Right renal pelvis (tissue), 4 donors: ENCODE measurements at places on chromosomes 4 and X. TPM values are rescaled to one million over a fixed set of nuclear protein-coding genes. Genes with fewer than 3 reads are reported as not detected.

GRCh38 chrX:153727123-153727931 is 2.7 kb downstream of the ABCD1 start:
- DNase-seq: no peak

Gene GUCY1A1
- polyA plus RNA-seq: 86.3 TPM

DNA sequence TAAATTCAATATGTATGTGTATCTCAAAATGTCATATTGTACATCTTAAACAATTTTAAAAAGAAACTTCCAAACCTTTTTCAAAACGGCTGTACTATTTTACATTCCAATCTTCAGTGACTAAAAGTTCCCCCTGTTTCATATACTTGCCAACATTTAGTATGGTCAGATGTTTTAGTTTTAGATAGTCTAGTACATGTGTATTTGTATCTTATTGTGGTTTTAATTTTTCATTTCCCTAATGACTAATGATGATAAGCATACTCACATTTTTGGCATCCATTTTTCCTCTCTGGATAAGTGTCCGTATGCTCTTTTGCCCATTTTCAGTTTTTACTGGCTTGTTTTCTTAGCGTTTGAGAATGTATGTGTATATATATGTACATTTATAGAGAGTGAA is 212.2 kb upstream of the MAGEB18 start:
- DNase-seq: no peak

Gene F9
- polyA plus RNA-seq: not detected
